Endothelial cell of umbilical vein (primary cell): ENCODE measurements at places on chromosomes 3 and 15. TPM values are rescaled to one million over a fixed set of nuclear protein-coding genes. Genes with fewer than 3 reads are reported as not detected.

GRCh38 chr3:107346564-107346963 lies 30.7 kb upstream of the CCDC54 start:
- no peaks in the 10 kb centered on the region for H3K36me3 ChIP-seq
- no peak overlapping the region for H3K27ac ChIP-seq
- peak; percentile 15 for DNase-seq
- H3K27me3 ChIP-seq = no peaks in the 10 kb centered on the region
- H3K4me3 ChIP-seq = no peak overlapping the region
- no peaks in the 10 kb centered on the region for H3K4me1 ChIP-seq

DNA sequence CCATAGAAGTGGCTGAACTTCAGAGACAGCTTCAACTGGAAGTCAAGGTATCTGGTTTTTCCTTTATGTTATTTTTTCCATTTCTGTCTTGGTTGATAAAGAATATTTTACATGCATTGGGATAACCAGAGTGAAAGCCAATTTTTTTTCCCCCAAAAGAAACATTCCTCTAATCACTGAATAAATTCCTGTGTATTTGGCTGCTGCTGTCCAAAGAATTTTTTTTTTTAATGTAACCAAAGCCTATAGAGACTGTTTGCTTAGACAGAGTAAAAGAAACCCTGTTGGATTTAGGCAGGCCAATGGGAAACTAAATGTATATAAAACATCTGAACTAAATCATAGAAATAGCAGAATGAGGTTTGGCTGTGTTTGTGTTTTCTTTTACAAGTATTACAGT lies 75.2 kb downstream of the CGNL1 start:
- no peak overlapping the region for H3K27ac ChIP-seq
- no peaks in the 10 kb centered on the region for H3K36me3 ChIP-seq
- H3K4me3 ChIP-seq = no peak overlapping the region
- H3K4me1 ChIP-seq = no peaks in the 10 kb centered on the region
- no peak for DNase-seq
- no peaks in the 10 kb centered on the region for H3K27me3 ChIP-seq

DNA sequence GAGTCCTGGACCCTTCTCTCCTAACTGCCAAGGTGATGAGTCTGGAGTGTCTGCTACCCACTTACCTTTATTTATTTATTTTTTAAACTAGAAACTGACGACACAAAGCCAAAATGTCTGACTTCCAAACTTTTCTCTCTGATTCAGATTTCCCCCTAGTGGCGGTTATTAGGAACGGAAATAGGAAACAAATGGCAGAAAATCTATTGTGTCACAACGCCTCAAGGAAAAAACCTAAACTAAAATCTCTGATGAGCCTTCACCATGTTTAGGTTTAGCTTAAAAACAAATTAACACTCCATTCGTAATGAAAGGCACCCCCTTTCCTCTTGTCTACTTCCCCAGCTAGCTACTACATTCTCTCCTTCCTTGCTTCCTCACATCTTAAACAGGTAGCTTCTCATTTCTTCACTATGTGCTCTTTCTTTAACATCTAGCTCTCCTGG lies 94.0 kb upstream of the MEX3B start:
- H3K4me3 ChIP-seq = no peak overlapping the region
- peak overlapping the region; percentile 30 for H3K27ac ChIP-seq
- H3K27me3 ChIP-seq = no peaks in the 10 kb centered on the region
- H3K4me1 ChIP-seq = peaks cover 14% of the 10 kb centered on the region

DNA sequence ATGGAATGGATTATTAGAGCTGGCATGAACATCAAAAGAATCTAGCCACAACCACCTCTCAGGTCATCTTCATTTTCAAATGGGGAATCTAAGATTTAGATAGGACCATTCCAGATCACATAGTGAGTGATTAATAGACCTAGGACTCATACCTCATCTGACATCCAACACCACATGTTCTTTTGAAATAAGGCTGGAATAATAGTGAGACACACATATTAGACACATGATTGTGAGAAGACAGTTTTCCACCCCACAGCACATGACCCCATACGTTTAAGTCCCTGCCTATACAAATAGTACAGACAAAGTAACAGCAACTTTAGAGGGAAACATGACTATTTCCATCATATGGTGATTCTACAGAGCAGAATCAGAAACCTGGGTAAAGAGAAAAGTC lies 344.7 kb upstream of the TPRG1 start:
- no peaks in the 10 kb centered on the region for H3K27me3 ChIP-seq
- no peak overlapping the region for H3K27ac ChIP-seq

The RTP1 gene
- polyA plus RNA-seq = not detected in 2 replicates

GRCh38 chr3:58646503-58646902 lies 20.1 kb downstream of the FAM3D start:
- H3K4me1 ChIP-seq = peaks cover 24% of the 10 kb centered on the region
- no peak overlapping the region for H3K27ac ChIP-seq
- peak; percentile 51 for DNase-seq
- H3K36me3 ChIP-seq = no peaks in the 10 kb centered on the region

The TRIM42 gene
- polyA plus RNA-seq = not detected in 2 replicates

DNA sequence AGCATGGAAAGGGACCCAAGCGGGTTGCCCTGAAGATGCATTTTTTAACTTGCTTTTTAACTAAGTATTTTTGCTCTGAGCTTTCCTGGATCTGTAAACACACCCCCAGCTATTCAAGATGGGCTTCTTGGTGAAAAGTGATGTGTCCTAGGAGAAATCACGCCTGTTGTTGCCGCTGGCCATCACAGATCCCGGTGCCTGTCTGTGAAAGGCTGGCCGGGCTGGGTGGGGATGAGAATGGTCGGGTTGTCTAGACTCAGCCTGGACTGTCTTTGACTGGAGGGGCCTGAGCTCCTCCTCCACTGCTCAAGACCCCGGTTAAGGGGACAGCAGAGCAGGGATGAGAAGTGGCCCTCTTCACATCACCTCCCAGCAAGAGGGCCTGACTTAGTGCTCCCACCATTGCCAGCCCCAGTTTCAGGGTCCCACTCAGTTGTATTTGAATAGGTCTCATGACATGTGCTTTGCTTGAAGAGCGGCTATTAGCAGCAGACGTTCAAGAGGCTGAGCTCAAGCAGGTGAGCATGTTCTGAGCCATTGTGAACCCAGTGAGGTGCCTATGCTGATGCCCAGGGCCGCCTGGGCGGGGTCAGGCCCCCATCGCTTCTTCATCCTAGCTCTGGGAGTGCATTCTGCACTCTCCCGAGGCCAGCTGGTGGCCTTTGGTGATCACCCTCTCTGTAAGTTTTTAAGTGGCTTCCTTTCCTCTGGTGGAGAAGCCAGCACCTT lies 79.9 kb downstream of the IGF1R start:
- no peaks in the 10 kb centered on the region for H3K27me3 ChIP-seq
- no peak for DNase-seq
- H3K27ac ChIP-seq = peak overlapping the region; percentile 98
- no peak overlapping the region for H3K4me3 ChIP-seq
- no peaks in the 10 kb centered on the region for H3K36me3 ChIP-seq

The SGO1 gene
- 2.0 and 3.0 TPM in 2 replicates for polyA plus RNA-seq
